ENCODE measurements at places on chromosomes 16 and 17.

GRCh38 chr16:19304750-19305149 lies 19.2 kb downstream of the CLEC19A start:
- no peak for DNase-seq

GRCh38 chr16:15461376-15461775 lies 27.0 kb downstream of the BMERB1 start:
- no peak for DNase-seq

- no peak for DNase-seq
Observed at GRCh38 chr17:7572338-7572587, 7.2 kb upstream of the CD68 start.

DNA sequence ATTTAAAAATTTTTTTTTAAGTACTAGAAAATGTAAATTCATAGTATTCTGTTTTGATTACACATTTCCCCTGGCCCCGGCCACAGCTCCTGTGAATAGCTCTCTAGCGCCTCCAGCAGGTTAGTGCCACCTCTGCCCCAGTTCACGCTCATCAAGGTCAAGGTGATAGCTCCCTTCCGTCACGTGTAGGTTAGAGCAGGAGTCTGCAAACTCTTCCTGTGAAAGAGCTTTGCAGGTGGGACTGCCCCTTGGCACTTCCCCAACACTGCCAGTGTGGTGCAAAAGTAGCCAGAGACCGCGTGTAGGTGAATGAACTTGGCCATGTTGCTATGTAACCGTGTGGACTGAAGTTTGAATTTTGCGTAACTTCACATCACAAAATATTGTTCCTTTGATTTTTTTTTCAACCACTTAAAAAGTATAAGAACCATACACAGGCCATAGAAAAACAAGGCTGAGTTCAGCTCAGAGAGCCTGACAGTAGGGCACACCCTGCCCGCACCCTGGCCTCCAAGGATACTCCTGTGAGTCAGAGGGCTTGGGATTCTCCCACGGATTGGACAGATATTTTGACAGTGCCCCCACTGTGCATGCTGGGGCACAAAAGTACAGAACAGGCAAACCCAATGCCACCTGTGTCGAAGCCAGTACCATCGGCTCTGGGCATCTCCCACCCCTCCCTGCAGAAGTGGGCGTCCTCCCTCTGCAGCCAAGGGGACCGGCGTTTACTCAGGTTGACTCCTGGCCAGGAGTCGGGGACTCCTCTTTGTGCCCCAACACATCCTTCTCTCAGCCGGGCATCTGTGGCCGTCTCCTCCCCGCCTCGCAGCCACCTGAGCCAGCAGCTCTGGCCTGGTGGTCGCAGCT lies 92.0 kb upstream of the CHMP6 start:
- DNase-seq = no peak

GRCh38 chr17:6927290-6928126 lies 68.3 kb upstream of the ALOX12 start:
- DNase-seq = no peak

GRCh38 chr16:56140645-56141044 lies 50.6 kb upstream of the GNAO1 start:
- DNase-seq = no peak

GRCh38 chr17:34071886-34072420 lies 183.1 kb upstream of the CCL2 start:
- DNase-seq = no peak

DNA sequence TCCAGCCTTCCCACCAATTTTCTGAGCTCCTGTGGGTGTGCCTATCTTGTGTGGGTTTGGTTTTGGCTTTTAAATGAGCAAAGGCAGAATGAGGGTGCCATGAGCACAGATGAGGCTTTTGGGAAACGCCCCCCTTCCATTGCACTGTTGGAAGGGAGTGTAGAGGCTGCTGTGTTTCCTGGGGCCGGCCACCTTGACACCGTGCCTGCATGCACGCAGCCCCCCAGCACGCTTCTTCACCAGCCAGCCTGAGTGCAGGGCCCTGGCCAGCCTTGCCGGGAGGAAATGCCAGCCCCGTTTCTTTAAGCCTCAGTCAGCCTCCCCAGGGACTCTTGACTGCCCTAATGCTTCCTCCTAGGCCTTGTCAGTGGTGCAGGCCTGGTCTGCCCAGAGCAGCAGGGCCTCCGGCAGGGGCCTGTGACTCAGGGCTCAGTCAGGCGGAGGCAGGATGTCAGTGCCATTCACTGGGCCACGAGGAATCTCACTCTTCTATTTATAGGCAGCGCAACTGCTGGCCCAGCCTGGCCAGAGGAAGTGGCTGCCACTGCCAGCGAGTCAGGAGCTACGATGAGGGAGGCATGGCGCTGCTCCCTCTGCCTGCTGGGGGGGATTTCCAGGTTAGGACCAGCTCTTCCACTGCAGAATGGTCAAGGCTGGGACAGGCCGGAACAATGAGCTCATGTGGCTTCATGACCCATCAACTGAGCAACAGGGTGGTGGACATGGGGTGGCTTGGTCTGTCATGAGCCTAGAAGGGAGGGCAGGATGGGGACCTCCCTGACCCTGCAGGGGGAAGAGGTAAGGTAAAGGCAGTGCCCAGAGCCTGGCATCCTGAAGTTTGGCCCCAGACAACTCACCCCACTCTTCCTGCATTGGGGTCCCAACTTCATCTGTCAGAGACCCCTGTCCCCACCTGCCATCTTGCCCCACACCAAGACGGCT lies 205.2 kb downstream of the RAB11FIP4 start:
- no peak for DNase-seq

- DNase-seq = no peak
Observed at GRCh38 chr16:72936408-72936807, 111.5 kb downstream of the ZFHX3 start.

- DNase-seq = no peak
Observed at GRCh38 chr16:1696863-1697262, 9.1 kb upstream of the MAPK8IP3 start.

GRCh38 chr17:75130632-75131277 lies 787 bp downstream of the NT5C start:
- no peak for DNase-seq

DNA sequence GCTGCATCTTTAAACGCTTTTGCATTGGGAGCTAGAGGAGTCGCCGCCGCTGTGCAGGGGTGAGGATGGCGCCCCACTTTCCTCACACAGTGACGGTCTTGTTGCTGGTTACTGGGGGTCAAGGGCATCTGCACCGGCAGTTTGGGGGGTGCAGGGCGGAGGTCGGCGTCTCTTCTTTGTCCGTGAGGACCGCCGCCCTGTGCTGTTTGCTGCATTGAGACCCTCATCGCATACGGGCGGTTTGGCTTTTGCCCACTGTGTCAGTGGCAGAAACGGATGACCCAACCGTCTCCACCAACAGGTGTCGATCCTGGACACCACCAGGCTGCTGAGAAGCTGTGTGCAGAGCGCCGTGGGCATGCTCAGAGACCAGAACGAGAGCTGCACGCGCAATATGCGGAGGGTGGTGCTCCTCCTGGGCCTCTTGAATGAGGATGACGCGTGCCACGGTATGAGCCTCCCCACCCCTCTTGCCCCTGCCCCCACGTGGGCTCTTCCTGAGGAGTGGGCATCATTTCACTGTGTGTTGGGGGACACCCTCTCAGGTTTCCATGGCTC lies 61.2 kb upstream of the ENDOV start:
- DNase-seq = no peak

GRCh38 chr16:65749506-65749905 lies 617.0 kb upstream of the CDH5 start:
- no peak for DNase-seq

GRCh38 chr16:17448640-17449638 lies 21.8 kb downstream of the XYLT1 start:
- no peak for DNase-seq

DNA sequence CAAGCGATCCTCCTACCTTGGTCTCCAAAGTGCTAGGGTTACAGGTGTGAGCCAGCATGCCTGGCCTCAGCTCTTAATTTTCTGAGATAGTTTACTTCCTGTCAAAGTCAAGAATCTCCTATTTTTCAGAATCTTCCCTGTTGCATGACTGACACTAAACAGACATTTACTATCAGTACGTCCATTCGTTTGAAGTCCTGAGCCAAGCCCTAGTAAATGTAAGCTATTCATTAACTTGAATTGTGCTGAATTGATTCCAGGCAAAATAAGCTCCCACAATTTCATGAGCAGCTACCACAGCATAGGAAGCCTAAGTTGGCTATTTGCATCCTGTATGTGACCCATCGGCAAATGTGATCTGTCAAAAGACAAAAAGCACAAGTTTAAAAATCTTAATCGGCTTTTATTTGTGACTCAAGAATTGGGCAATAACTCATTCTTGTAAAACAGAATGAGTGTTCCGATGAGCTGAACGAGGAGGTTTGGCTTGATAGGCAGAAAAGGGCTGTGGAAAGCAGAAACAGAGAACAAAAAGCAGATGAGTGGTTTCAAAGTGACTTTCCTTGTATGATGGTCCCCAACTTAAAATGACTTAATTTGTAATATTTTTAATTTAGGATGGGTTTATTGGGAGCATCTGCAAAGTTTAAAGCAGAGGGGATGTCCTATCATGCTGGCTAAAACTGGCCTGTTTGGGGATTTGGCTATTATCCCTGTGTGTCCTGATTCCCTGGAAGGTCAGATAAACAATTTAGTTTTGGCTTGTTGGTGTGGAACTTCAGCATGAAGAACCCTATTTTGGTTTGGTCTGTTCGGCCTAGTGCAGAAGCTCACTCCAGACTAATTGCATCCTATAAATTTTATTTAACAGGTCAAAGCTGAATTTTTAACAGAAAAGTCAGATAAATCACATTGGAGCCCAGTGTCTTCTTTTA lies 14.2 kb downstream of the RNF112 start:
- DNase-seq = no peak

- DNase-seq = no peak
Observed at GRCh38 chr17:17964710-17965109, 7.5 kb downstream of the TOM1L2 start.

GRCh38 chr16:24198807-24199533 lies 57.2 kb upstream of the CACNG3 start:
- no peak for DNase-seq

DNA sequence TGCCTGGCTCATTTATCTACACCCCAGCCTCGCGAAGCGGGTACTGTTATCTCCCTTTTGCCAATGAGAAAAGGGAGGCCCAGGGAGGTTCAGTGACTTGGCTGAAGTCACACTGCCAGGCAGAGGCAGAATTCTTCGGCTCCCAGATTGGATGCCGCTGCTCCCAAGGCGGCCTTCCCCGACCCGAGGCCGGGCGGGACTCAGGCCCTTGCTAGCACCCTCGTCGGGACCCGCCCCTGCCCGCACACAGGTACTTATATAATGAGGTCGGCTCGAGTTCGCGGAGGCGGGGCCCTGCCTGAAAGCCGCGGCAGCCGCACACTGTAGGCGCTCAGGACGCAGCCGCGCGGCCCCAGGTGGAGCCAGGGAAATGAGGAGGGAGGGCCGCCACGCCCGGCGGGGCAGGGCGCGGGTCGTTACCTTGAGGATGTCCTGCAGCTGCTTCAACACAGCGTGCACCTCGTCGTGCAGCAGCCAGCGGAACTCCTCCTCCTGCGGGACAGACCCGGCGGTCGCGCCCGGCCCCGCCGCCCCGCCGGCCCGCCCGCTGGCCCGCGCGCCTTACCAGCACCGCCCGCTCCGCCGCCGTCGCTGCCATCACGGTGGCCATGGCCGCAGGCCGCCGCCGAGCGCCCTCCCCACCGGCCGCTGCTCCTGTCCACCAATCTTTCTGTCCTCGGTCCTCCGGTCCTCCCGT lies at the start of gene ROGDI:
ROGDI (minus strand) TSS at position 672 of the 697 bp plus-strand sequence; CDS start at position 610, 62 bp downstream.
- DNase-seq = peak; percentile 49

- DNase-seq = no peak
Observed at GRCh38 chr17:76307299-76307965, 644 bp downstream of the QRICH2 start.

- DNase-seq = no peak
Observed at GRCh38 chr16:13014476-13014875, 113.1 kb downstream of the SHISA9 start.

DNA sequence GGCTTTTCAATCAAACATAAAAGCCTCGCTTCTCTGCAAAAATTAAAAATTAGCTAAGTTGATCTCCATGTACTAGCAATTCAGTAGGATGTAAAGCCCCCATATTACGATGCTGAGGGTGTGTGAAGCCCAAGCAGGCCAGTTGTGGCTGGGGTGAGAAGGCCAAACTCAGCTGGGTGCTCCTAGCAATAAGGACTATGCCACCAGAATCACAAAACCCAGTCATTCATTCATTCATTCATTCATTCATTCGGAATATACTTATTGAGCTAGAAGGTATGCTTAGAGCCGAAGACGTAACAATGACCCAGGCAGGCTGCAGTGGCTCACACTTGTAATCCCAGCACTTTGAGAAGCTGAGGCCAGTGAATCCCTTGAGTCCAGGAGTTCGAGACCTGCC lies 3.9 kb upstream of the CRYBA1 start:
- DNase-seq = no peak

- no peak for DNase-seq
Observed at GRCh38 chr16:87047221-87048037, 269.8 kb downstream of the C16orf95 start.

DNA sequence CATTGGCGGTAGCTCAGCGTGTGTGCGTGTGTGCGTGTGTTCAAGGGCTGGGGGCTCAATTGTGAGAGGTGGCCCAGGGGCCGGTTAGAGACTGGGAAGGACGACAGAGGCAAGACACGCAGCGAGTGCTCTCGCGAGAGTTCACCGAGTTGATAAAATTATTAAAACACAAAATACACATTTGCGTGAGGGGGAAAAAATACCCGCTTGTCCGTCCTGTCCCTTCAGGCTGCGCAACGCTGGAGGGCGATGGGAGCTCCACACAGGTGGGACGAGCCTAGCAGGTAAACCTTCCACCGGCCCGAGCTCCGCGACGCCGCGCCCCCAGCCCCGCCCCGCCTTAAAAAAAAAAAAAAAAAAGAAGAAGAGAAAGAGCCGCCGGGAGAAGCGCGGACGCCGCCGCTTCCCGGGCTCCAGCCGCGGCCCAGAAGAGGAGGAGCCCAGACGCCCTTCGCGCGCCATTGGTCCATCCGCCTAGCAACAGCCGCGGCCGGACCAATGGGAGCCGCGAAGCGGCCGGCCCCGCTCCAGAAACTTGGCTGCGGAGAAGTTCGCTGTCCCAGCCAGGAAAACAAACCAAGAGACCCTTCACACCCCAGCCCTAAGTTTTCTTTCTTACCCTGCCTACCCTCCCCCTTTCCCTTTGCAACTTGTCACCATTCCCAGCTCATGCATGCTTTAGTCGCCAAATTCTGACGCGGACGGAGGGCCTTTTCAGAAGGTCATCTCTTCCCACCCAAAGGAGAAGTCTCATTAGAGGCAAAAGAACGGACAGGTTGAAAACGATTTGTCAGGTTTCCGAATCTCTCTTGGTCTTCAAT lies 169.9 kb upstream of the MAF start:
- DNase-seq = peak; percentile 17

GRCh38 chr17:38579934-38580333 lies 25.8 kb downstream of the SRCIN1 start:
- DNase-seq = no peak

DNA sequence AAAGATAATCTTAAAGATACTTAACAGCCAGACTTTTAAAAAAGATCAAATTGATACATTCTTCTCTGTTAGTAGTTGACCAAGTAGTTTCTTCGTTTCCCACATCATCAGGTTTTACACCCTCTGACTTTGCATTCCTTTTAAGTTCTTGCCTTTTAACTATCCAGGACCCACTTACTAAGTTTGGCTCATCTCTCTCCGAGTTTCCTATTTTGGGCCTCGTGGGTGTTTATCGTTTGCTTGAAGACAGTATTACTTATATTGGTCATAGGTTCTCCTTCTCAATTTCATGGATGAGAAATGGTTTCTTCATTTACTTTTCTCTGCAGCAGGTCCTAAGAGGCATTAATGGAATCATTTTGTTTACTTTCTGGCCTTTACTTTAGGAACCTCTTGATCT lies 43.2 kb downstream of the RPA1 start:
- DNase-seq = no peak

GRCh38 chr17:11144358-11145233 lies 96.4 kb upstream of the SHISA6 start:
- no peak for DNase-seq

- DNase-seq = no peak
Observed at GRCh38 chr16:28554634-28555423, 1.1 kb downstream of the SGF29 start.

Data from esophagus squamous epithelium (tissue), 5 donors.